ENCODE measurements at places on chromosomes 7 and 10.

DNA sequence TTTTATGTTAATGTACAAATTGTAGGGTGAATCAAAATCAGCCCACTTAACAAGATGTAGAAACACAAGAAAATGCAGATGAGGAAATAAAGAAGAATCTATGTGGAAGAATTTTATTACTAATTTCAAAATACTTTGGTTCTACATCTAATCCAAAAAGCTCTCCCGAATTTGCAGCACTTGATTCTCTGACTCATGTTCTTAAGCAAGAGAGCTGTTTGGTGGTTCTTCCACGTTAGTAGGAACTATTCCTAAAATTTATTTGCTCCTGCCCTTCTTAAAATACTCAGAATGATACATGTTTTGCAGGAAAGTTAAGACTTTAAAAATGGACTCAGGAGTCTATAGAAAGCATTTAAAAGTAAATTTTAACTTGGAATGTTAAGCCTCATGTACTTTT is 91.8 kb downstream of the ZMYND11 start:
- DNase-seq, result no peak

- DNase-seq, result no peak
These were observed 84.5 kb upstream of the DNAAF5 start for GRCh38 chr7:641966-642365.

- DNase-seq, result no peak
These were observed 215.8 kb downstream of the FOXP2 start for GRCh38 chr7:114630201-114630990.

DNA sequence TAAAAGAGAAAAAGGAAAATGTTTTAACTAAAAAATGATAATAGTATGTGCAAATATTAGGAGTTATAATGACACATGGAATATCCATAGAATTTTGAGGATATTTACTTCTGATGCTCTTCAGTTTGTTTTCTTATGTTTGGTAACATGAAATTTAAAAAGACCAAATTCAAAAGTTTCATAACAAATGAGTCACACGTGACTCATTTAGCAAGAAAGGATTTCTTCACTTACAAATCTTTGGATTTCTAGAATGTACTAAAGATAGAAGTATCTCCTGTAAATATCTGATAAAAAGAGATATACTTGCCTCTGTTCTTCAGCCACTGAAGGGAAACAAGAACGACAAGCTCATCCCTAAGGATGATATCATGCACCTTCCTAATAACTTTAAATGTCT is 774.5 kb upstream of the LRRTM3 start:
- DNase-seq, result no peak

DNA sequence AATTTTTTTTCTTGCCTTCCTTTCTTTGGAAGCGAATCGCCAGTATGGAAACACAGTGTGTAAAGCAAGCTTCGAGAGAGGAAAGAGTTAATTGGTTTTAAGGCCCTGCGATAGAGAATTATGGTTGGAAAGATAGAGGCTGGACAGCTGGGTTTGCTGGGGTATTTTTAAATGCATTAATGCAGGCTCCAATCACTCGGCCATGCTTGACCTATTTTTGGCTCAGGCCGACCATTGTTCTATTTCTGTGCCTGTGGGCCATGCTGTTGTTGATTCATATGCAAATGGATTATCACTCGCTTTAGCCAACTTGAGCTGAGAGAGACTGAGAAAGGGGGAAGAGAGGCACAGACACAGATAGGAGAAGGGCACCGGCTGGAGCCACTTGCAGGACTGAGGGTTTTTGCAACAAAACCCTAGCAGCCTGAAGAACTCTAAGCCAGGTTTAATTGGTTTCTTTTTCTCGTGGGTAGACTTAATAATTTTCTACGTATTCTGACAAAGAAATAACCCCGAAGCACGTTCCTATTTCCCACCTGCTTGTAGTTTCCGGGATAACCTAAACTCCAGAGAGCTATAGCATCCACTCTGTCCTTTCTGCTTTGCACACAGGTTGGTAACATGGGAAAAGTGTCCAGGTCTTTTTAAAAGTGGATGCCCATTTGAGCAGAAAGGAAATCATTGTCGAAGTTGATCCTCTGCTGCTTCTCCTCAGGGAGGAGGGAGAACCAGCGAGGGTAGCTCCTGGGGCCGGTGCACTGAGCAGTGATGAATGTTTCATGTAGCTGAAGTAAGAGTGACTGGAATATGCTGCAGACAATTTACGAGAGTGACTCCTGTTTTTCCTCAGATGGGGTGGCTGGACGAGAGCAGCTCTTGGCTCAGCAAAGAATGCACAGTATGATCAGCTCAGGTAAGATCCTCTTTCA is at the start of gene HDAC9:
Gene HDAC9, plus strand, starts transcription at position 338 of the 929 bp plus-strand sequence. Its CDS starts 554 bp downstream, at position 892.
- DNase-seq, result peak; percentile 80

DNA sequence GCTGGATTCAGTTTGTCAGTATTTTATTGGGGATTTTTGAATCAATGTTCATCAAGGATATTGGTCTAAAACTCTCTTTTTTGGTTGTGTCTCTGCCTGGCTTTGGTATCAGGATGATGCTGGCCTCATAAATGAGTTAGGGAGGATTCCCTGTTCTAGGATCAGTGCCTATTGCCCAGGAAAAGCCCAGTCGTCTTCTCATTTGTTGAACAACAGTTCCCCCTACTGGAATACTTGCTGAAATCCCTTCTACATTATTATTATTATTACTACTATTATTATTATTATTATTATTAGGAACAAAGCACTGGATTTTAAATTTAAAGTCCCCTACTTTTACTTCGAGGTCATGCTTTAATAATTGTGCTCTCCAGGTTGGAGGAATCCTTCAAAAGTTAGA is 528.9 kb downstream of the MAGI2 start:
- no peak for DNase-seq

DNA sequence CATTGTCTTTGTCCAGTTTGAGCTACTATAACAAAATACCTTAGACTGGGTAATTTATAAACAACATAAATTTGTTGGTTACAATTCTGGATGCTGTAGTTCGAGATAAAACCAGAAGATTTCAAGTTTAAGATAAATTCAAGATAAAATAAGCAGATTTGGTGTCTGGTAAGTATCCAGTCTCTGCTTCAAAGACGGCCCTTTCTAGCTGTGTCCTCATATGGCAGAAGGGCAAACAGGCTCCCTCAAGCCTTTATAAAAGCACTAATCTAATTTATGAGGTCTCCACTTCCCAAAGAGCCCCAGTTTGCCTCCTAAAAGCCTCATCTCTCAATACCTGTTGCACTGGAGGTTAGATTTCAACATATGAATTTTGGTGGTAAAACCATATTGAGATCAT is 31.1 kb upstream of the SGCE start:
- no peak for DNase-seq

DNA sequence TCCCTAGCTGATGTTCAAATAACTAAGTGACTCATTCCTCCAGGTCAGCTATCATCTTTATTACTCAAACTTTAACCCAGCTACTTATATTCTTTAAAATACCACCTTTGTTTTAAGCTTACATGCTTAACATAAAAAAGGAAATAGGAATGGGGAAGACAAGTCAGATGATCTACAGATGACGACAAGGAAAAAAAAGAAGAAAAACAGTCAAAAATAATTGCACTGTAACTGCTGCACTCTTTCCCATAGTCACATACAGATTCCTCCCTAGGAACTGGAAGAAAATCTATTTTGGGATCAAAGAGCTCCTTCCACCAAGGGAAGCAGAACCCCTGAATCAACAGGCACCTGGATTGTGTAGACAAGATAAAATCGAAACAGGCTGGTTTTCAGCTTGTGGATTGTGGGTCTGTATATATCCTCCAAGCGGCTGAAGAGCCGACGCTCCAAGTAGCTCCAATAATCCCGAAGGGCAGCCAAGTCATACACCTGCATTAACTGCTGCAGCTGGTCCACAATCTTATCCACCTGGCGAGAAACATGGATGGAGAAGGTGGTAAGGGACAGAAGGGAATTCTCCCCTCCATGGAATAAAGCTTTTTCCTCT is 2.0 kb downstream of the WDR91 start:
- no peak for DNase-seq

DNA sequence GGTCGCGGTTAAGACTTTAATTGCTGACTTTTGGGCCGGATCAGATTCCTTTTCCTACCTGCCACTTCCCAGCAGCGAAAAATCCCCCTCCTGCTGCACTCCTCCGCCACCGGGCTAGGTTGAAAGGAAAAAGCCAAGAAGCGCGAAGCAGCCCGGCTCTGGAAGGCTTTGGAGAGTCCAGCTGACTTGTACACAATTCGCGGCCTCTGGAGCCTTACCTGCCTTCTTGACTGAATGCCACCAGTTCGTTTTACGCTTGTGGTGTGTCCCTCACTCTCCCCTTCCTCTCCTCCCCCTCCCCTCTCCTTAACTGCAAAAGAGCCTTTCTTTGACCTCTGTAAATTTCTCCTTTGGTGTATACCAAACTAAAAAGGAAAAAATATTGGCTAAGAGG is 2.7 kb upstream of the FEZF1 start:
- no peak for DNase-seq

- no peak for DNase-seq
These were observed 178.6 kb downstream of the CXCL12 start for GRCh38 chr10:44206127-44206818.

- DNase-seq, result no peak
These were observed 171.2 kb downstream of the PTPRN2 start for GRCh38 chr7:158416283-158416933.

- DNase-seq, result no peak
These were observed 43.6 kb upstream of the BHLHA15 start for GRCh38 chr7:98167653-98168052.

DNA sequence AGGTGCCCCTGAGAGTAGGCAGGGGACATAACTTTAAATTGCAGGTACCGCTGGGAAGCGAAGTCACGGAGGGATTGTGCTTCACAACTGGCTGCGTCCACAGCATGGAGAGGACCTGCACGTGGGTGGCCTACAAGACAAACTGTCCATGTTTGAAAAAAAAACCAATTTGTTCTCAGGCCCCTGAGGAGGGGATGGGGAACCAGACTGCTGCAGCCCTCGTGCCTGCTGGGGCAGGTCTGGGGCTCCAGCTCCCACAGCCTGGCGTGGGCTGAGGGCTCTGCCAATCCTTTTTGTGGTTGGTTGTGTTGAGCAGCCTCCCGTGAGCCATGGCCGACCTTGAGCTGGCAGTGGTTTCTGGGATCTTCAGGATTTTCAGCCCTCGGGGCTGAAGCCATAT is 9.7 kb downstream of the SFRP5 start:
- no peak for DNase-seq

DNA sequence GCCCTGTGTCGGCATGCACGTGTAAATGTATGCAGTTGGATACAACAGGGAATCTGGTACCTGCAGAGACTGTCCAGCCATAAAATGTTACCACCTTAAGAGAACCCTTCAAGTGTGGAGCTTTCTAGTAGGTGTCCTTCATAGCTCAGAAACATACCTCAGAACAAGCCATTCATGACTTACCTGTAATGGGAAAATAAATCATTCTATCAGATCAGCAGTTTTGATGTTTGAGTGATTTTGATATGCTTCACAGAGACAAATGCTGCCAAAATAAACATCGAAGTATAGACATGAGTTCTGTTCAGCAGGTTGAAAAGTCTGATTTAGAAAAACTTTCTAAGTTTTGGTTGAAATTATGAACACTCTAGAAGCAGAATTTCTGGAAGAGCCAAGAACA is 33.5 kb upstream of the UMAD1 start:
- DNase-seq, result no peak

- DNase-seq, result no peak
These were observed 154.7 kb upstream of the AOAH start for GRCh38 chr7:36879021-36879420.

DNA sequence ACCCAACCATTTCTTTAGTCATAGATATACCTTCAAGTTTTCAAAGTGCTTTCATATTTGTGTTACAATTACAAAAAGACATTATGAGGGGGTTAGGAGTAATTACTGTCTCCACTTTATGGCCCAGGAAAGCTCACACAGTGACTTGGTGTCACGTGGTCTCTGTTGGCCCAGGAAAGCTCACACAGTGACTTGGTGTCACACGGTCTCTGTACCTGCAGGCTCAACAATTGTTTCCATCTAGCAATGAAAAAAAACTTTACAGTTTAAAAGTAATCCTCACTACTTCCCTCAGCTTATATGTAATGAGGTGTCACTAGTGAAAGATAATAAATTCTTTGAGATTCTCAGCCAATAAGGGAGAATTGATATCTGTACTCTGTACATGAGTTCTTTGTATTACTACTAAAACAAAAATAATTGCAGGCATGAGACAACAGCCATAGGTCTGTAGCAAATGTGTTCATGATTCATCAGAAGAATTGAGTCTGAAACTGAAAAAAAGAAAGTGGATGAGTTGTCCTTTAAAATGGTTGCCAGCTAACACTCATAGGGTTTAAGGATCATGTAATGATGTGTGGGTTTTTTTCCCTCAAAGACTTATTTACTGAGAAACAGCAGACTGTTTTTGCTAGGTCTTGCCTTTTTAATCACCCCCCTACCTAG is 10.9 kb downstream of the OGDH start:
- no peak for DNase-seq

- no peak for DNase-seq
These were observed 638 bp upstream of the TRAPPC14 start for GRCh38 chr7:100159099-100159623.

DNA sequence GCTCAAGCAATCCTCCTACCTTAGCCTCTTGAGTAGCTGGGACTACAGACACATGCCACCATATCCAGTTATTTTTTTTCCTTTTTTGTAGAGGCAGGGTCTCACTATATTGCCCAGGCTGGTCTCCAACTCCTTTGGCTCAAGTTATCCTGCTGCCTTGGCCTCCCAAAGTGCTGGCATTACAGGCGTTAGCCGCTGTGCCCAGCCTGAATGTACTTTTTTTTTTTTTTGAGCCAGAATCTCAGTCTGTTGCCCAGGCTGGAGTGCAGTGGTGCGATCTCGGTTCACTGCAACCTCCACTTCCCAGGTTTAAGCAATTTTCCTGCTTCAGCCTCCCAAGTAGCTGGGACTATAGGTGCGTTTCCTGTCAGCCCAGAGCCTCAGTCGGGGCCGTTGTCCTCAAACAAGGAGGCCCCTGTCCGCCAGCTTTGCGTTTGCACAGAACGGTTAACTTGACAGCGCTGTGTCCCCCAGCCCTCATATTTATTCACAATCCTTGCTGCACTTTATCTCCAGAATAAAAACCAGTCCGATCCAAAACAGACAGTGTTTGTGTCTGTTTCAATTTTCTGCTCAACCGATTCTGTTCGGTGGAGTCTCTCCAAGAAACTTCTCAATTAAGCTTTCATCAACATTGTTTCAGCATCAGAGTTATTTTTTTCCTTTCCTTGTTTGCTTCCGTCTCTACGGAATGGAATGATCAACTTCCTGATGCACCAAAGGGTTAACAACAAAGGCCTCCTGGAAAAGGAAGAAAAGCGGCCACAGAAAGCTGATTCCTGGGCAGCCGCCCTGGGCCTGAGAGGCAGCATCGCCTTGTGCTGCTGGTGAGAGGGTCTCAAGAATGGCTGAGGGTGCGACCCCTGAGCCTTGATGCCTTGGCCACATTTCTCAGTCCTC is 64.5 kb downstream of the PDIA4 start:
- peak; percentile 33 for DNase-seq

DNA sequence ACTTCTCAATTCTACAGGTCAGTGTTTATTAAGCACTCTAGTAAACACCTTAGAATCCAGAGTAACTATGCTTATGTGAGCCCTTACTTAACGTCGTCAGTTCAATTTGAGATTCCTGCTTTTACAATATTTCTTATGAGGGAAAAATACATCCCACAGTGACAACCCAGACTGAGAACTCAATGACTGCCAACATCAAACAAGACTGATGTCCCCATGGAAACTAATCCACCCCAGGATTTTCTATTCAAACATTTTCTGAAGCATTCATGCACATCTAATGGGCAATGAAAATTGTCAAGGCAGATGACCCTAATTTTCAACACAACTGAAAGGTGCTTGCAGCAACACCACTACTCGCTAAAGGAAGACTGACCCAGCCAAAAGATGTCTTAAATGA is 67.0 kb downstream of the ATE1 start:
- DNase-seq, result no peak
